Stimulated activated naive CD8-positive, alpha-beta T cell treated with anti-CD3 and anti-CD28 coated beads, Interleukin-15, Interleukin-2, amounts not matched to agents 100 U/mL and 50 U/mL, for 24 hours (primary cell): ENCODE measurements at places on chromosomes 16 and 17.

DNA sequence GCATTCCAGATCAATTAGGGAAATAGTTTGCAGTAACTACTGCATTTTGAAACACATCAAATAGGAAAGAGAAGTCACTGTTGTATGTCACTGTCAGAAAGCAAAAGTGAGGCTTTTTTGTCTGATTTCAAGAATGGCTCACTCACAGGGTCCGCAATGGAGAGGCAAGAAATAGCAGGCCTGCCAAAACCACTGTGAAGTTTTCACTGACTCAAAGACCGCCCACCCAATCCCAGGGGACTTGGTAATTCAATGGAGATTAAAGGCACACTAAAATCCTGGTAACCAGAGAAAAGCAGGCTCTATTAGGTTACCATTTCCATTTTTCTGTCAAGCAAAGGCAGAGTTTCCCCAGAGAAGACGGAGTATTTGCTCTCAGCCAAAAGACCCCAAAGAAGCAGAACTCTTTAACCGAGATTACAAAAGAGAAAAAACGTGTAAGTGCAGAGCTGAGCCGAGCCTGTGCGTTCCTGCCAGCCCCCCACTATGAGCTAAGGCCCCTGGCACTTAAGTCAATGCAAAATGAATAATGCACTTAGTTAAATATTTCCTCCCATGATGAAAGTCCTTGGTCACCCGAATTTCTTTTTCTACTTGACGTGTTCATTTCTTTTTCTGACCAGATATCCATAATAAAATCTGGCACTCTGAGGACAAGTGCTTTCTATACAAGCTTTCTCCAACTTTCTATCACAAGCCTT, 57.0 kb downstream of the FOXL1 start:
- DNase-seq = no peak

DNA sequence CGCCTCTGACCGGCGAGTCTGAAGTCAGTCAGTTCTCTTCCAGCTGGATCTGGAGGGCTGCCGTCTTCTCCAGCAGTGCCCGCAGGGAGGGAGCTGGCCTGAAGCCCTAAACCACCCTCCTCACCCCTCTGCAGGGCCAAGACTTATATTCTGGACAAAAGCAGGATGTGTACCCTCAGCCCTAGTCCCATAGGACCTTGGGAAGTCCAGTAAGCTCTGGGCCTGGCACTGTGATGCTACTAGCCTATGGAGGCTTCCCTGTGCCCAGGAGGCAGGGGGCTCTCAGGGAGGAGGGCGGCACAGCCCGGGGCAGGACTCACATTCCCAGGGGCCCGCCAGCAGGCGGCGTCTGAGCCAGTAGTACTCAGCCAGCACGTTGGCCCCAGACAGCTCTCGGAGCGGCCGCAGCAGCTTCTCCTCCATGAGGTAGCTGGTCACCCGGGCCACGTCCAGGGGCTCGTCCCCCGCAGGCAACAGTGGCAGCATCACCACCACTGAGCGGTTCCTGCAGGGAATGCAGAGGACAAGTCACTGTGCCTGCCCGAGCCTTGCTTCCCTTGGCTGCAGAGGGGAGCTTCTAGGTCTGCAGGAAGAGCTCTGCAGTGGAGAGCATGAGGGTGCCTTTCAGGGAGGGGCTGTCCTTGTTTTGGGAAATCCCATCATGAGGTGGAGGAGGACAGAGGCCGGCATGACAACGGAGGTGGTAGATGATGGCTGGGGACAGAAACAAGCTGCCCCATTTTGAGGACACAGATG, 41.7 kb downstream of the RMI2 start:
- no peak for DNase-seq

DNA sequence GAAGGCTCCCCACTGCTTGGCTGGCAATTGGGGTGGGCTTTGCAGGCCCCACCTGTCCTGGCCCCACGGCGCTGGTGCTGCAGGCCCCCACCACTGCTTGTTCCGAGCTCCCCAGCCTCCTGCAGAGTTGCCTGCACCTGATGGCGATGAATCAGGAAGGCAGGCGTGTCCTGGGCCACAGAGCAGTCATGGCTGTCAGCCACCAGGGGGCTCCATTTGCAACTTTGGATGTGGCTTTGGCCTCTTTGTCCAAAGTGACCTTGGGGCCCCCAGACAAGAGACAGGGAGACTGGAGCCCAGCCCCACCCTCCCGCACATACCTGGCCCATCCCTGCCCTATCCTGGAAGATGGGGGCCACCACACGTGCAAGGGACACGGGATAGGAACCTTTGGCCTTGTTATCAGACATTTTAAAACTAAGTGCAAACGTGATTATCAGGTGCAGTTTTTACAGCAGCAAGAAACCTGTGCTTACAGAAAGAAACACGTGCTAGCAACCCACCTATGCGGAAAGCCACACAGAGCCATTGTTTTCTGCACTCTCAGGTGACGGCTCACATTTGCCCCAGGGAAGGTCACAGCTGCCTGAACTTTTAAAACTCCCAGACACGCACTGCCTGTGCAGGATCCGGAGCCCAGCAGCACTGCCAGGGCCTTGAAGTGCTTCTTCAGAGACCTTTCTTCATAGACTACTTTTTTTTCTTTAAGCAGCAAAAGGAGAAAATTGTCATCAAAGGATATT, at the start of gene DNASE1:
DNASE1 (plus strand) TSS at position 443 of the 743 bp plus-strand sequence. CDS start 683 bp downstream, outside the sequence.
- DNase-seq = peak; percentile 72

GRCh38 chr16:9950658-9951057, 231.6 kb downstream of the GRIN2A start:
- DNase-seq = no peak

DNA sequence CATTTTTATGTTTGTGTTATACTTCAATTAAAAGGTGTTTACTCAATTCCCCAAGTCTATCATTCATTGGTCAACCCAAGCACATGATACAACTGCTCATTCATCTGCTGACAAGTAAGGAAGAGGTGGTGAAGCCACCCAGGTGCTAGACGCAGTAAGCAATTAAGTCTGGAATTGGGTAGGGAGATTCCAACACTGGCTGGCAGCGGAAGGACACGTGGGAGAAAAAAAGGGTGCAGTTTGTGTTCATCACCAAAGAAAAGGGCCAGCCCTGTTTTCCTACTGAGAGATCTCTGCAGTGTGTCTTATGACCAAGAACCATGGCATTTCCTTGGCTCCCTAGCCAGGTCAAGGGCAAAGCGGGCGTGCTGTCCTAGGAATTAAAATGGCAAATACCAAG, 11.8 kb upstream of the ZNF23 start:
- DNase-seq = no peak

GRCh38 chr17:1471490-1471889, 15.5 kb upstream of the CRK start:
- no peak for DNase-seq

DNA sequence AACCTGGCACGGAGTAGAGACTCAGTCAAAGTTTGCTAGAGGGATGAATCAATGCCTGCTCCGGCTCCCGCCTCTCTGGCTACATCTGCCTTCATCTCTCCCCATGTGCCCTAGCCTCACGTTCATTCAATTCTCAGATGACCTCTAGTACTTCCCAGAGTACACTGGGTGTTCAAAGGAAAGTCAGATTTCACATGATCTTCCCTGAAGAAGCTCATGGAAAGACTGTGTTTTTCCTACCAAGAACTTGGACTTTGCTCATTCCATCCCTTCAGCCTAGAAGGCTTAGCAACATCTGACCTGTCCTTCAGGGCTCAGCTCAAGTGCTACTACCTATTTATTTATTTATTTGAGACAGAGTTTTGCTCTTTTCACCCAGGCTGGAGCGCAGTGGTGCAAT, 11.1 kb upstream of the TNK1 start:
- DNase-seq = no peak

- peak; percentile 85 for DNase-seq
These were observed 206.2 kb downstream of the PRKCB start for GRCh38 chr16:24041834-24042631.

- DNase-seq = no peak
These were observed 2.7 kb downstream of the TELO2 start for GRCh38 chr16:1495889-1496262.

DNA sequence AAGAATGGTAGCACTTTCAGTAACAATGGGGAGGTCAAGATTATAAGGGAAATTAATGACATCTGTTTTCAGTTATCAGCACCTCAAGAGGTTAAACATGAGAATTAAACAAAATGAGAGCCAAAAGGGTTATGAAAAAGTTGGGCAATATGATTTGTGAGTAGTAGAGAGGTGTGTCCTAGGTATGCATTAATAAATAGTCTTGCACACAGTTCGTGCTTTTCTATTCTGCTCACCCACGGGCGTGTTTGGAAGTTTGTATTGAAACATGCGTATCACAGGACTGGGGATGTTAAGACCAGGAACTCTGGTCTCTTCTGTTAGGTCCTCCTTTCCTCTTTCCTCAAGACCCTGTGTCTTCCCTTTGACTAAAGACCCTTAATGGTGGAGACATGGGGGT, 6.0 kb downstream of the BPTF start:
- DNase-seq = no peak

- no peak for DNase-seq
These were observed 265.9 kb upstream of the PMFBP1 start for GRCh38 chr16:72437891-72438290.

DNA sequence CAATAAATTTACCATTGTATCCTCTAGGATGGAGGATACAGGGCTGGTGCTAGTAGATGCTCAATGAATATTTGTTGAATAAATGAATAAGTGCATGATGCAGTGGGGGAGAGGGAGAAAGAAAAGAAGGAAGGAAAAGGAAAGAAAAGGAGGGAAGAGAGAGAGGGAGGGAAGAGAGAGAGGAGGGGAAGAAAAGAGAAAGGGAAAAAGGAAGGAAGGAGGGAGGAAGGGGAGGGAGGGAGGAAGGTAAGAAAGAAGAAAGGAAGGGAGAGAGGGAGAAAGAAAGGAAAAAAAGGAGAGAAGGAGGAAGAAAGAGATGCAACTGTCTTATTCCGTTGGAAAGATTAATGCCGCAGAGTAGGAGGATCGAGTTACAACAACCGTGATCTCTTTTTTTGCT, 30.4 kb downstream of the HSBP1 start:
- no peak for DNase-seq

- DNase-seq = no peak
These were observed 6.7 kb downstream of the FOXF1 start for GRCh38 chr16:86517033-86517432.

- peak; percentile 91 for DNase-seq
These were observed 1.5 kb downstream of the TNFRSF12A start for GRCh38 chr16:3021449-3022207.

GRCh38 chr17:82273327-82274133, at the start of gene CSNK1D:
TSS of gene CSNK1D (minus strand) at chr17:82273700. CDS start at chr17:82273381, 319 bp downstream.
- DNase-seq = peak; percentile 96

- DNase-seq = no peak
These were observed 24.6 kb upstream of the WFDC1 start for GRCh38 chr16:84270071-84270470.
